ENCODE measurements at places on chromosomes 3 and 15.
A peak's percentile ranks its signal among the peaks of the same experiment; 100 is the strongest.

DNA sequence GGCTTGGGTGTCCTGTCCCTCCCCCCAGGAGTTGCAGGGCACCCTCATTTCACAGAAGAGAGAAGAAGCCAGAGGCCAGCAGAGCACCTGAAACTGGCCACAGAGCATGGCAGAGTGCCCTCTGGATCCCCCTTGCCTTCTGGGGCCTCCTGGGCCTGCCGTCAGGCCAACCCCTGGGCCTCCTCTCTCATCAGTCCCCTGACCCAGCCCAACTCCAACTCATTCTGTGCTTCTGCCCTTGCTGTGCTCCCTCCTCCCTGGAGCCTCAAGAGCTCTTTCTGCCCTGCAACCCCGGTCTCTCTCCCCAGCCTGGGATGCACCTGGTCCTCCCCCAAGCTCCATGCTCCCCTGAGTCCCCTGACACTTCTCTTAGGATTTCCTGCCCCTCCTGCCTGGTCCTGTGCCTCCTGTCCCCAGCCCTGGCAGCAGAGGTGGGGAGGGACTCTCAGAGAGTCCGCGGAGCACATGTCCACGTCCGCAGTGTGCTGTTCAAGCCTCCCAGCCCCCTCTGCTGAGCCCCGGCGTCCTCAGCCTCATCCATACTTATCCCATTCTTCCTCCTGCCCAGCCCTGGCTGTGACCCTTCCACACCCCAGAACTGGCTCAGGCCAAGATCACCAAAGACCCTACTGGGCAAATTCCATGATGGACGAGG is 30.5 kb upstream of the CACNA2D2 start:
- no peak for DNase-seq

DNA sequence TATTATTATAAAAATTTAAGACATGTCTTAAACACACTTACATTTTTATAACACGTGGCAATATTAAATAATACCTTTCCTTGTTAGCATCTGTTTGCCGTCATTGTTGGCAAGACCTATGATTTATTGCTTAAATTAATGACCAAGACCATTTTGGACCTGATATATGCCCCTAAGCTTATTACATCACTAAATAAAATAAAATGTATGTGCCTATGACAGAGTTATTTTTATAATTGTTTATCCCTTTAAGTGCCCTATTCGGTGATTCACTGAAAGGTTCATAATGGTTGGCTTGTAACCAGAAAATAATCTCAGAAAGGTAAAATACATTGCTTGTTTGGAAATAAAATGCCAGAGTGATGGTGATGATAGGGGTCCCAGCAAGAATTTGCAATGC is 17.5 kb downstream of the CDIN1 start:
- DNase-seq: no peak

- DNase-seq: no peak
Measured at GRCh38 chr3:38347421-38348200, 1.0 kb downstream of the XYLB start.

DNA sequence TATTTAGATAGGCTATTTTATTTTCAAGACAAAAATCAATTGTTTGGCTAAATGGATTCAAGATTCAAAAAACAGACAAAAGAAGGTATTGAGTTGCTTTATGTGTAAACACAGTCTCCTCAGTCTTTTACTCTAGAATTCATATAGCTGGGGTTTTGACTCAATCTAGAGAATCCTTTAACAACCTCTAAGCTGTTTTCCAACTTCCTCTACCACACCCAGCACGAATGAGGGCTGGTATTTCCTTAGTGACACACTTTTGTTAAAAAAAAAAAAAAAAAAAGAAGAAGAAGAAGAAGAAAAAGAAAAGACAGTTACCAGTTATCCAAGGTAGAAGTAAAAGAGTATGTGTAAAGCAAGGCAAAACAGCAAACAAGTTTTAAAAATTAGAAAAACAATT is 732.8 kb upstream of the GOLIM4 start:
- no peak for DNase-seq

- DNase-seq: no peak
Measured at GRCh38 chr3:59240666-59241255, 190.9 kb upstream of the CFAP20DC start.

GRCh38 chr15:48415036-48415886 is 84.0 kb downstream of the DUT start:
- no peak for DNase-seq

DNA sequence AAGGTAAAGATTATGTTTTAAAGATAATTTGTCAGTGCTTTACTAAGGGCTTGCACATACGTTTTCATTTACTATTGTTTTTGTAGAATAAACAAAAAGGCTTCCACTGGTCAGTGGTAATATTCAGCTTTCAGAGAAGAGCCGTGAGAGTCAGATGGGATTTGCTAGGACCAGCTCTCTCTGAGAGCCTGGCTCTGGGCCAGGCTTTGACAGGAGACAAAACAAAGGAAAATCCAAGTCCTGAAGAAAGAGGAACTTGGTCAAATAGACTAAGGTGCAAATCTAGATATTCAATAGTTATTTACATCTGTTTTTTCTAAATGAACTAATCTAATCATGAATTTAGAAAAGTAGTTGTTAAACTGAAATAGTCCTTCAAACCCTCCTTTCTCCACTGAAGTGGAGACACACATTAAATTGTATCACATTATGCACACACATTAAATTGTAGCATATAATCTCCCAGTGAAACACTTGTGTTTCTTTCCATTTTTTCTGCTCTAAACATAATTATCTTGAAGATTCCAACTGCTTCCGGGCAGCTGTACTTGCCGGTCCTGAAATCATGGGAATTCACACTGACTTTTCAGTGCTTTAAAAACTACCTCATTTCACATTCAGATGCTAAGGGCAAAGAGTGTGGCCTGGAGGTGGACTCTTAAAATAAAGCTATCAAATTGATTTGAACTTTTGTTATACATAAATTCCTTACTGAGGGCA is 55.1 kb upstream of the FILIP1L start:
- no peak for DNase-seq

DNA sequence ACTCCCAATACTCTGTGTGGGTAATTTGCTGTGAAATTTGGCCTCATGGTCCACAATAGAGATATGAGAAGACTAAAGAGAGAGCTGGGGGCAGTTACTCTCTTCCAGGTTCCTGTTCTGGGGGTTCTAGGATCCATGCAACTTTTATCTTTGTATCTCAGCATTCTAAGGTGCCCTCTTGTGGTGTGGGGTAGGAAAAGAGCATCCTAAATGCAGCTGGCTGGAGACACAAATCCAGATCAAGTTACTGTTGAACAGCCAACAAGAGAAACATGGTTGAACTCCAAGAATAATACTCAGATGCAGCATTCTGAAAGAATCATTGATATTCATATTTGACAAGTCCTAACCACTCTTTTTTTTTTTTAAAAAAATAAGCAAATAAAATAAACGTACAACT is 238.2 kb downstream of the GREM1 start:
- peak; percentile 49 for DNase-seq

DNA sequence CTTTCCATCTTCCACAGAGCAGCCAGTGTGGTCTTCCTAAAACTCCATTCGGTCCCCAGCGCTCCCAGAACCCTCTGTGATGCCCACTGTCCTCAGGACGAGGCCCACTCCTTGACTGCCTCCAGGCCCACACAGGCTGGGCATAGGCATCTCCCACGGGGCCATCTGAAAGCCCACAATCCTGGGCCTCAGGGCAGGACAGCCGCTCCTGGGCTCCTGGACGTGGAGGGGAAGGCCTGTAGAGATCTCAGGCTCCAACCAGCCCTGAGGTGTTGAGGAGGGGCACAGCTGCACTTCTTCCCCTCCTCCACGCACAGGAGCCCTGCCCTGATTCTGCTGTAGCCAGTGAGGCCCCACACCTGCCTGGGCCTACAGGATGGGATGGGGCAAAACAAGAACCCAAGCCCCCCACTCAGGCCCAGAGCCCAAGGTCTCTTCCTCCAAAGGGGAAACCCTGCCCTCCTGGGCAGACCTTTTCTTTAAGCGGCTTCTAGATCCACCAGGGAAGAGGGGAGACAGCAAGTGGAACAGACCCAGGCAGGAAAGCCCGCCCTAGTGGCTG is 25.9 kb downstream of the SHISA5 start:
- no peak for DNase-seq

DNA sequence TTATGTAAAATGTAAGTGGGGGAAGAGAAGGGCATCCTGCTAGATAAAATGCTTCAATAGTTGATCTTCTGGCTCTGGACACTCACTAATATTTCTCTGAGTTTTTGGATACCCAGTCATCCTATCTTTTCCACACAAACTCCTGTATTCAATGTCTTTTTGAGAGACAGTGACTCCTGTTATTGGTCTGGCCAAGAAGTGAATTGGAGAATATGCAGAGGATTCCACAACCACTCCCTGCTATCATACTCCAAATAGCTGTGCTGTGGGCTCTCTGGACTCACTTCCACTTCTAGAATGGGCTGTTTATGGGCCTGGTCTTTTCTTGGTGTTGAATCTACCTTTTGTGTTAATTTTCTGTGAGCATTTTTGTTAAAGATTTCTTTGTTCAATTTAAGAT is 376.8 kb downstream of the NLGN1 start:
- DNase-seq: no peak

GRCh38 chr3:116018646-116019045 is 395.3 kb downstream of the GAP43 start:
- DNase-seq: no peak

- DNase-seq: no peak
Measured at GRCh38 chr3:131348911-131349310, 32.7 kb upstream of the NUDT16 start.

DNA sequence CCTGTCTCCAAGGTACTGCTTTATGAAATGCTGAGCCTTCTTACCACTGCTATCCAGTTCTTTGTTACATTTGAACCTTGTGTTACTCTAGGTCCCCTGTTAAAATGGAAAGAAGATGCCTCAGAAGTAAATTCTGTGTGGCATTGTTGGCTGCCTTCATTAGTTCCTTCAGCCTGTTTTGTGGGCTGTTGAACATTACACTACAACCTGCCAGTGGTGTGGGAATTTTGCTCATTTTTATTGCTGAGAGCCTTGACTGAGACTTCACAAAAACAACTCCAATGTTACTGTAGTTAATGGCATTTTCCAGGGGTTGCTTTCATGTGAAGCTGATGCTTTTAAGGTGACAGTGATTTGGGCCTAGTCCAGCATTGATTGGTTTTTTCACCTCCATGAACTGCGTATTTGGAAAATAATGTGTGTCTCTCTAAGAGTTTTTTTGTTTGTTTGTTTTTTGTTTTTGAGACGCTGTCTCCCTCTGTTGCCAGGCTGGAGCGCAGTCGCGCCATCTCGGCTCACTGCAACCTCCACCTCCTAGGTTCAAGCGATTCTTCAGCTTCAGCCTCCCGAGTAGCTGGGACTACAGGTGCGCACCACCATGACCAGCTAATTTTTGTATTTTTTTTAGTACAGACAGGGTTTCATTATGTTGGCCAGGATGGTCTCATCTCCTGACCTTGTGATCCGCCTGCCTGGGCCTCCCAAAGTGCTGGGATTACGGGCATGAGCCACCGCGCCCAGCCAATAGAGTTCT is 4.3 kb downstream of the MAPK6 start:
- no peak for DNase-seq

- DNase-seq: no peak
Measured at GRCh38 chr3:126515066-126515706, 2.4 kb downstream of the UROC1 start.

DNA sequence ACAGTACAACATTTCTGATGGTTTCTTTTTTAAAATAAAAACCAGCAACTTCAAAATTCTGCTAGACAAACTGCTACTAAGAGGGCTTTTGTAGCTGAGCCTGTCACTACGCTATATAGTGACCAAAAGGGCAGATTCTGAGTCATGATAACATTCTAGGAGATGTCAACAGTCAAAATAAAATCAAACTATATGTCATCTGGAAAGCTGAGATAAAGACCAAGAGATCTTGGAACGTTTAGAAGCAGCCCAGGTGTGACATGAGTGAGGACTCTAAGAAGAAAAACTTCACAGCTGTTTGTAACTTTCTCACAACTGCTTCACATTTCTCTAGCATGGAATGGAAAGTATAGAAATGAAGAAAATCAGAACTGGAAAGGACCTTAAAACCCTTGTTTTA is 84.6 kb downstream of the FILIP1L start:
- no peak for DNase-seq

- DNase-seq: peak; percentile 39
Measured at GRCh38 chr3:72520690-72521308, 327.4 kb downstream of the SHQ1 start.

DNA sequence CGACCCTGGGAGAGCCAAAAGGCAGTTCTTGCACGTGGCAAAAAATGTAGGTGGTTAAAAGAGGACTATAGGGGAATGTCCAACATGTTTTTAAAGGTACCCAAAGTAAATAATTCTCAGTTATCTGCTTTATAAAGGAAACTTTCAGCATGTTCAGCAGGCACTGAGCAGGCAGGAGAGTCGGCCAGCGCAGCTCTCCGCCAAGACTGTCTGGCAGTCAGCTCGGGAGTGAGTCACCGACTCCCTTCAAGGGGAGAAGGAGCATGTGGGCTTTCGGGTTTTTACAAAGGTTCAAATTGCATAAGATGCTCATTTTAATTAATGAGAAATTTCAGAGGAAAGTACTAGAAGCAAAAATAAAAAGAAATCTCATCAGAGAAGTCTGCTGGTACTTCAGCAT is 7.0 kb downstream of the GABRA5 start:
- DNase-seq: no peak

DNA sequence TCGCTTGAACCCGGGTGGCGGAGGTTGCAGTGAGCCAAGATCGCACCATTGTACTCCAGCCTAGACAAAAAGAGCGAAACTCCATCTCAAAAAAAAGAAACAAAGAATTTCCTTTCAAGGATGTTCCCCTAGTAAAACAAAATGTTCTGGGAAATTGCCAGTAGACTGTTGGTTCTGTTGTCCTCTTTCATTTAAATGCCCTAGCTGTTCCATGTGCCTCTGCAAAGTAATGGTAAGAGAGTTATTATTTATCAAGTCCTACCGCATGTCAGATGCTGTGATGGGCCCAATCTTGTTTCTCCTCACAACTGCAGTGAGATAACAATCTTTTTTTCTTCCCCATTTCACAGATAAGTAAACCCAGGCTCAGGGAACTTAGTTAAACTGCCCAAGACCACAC is 254.3 kb upstream of the TPM1 start:
- DNase-seq: no peak

DNA sequence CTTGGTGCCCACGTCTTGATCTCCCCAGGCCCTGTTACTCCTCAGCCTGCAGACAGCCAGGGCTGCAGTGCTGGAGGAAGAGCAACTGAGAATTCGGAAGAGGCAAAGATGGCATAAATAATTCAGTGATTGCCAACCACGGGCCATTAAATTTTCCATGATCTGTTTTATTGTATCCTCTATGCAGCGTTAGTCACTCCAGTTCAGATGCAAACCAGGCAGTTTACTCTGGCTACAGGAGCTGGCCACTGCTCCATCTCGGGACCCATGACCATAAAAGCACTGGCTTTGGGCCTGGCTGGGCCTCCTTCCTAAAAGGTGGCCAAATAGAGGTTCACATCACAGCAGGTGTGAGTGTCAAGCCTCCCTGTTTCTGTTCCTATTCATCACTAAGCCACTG is 137.6 kb upstream of the TLE3 start:
- no peak for DNase-seq

DNA sequence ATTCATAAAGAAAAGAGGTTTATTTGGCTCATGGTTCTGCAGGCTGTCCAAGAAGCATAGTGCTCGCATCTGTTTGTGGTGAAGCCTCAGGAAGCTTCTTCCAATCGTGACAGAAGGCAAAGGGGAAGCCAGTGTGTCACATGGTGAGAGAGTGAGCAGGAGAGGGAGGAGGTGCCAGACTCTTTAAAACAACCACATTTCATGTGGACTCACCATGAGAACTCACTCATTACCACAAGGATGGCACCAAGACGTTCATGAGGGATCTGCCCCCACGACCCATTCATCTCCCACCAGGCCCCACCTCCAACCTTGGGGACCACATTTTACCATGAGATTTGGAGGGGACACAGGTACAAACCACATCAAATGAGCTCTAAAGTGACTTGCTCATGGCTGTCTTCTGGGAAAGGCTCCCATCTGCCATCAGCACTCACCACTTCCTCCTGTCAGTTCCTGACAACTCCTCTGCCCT is 327.3 kb upstream of the TLE3 start:
- DNase-seq: no peak

Measured in GM13976 (cell line).